ENCODE measurements at places on chromosomes 3 and 15. TPM values are rescaled to one million over a fixed set of nuclear protein-coding genes. Genes with fewer than 3 reads are reported as not detected.

IQCH gene
- 2.4 TPM for total RNA-seq

NOX5 gene
- 0.07 TPM for total RNA-seq

USP19 gene
- total RNA-seq: 26.2 TPM

GOLGA8J gene
- not detected for total RNA-seq

DPPA2 gene
- not detected for total RNA-seq

C3orf62 gene
- 2.1 TPM for total RNA-seq

GOLGA6L2 gene
- total RNA-seq: not detected

COL6A5 gene
- total RNA-seq: not detected

FEZF2 gene
- total RNA-seq: not detected
